Tibial nerve (tissue), 4 donors: ENCODE measurements at places on chromosomes 1 and 21. TPM values are rescaled to one million over a fixed set of nuclear protein-coding genes. Genes with fewer than 3 reads are reported as not detected.

MCOLN3 gene
- total RNA-seq = 6.6 TPM

SFN gene
- not detected for total RNA-seq

KRTAP26-1 gene
- total RNA-seq = not detected

GNG4 gene
- 0.42 TPM for total RNA-seq

LHX4 gene
- not detected for total RNA-seq

SEC16B gene
- 21.6 TPM for total RNA-seq

HHIPL2 gene
- total RNA-seq = not detected

KRTAP13-2 gene
- not detected for total RNA-seq

ALX3 gene
- not detected for total RNA-seq

DNA sequence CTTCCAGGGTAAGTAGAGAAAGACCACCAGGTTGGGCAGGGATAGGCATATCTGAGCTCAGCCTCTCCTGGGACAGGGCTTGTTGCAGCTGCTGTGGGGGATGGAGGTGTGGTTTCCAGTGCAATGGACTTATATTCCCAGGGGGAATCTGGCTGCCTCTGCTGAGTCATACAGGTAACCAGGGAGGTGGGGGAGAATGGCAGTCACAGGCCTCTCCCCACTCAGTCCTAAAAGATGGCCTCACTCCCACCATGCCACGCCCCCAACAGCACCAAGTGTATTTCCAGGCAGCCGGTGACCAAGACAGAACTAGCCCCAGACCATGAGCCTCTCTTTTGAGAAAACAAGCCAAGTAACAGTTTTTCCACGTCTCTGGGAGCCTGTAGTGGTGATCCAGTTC, 1240.7 kb downstream of the BRINP3 start:
- no peak overlapping the region for H3K4me3 ChIP-seq
- H3K4me1 ChIP-seq = no peaks in the 10 kb centered on the region
- no peaks in the 10 kb centered on the region for H3K27me3 ChIP-seq
- H3K36me3 ChIP-seq = no peaks in the 10 kb centered on the region
- no peak overlapping the region for H3K27ac ChIP-seq

DNA sequence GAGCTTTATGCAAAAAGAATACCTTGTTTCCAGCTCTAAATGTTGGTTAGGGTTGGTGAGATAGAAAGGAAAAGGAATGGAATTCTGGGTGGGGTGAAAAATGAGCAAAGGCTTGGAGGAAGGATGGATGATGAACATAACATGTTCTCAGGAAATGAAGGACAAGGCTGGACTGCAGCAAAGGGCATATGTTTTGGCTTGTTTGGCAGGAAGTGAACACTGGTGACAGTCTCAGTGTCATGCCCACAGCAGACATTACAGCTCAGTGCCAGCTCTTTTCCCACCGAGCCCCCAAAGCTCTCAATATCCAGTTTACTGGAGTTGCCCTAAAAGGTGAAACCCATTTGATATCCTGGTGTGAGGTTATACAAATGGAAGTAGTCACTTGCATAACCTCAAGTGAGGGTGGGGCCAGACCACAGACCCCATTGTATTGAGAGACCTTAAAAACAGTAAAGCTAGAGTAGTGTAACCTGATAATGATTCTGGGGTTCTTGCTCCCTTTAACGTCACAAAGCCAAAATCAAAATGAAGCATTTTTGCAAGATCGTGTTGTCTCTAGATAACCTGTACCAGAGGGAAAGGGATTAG, 270.6 kb downstream of the NFIA start:
- no peak overlapping the region for H3K4me3 ChIP-seq
- peaks cover 37% of the 10 kb centered on the region for H3K36me3 ChIP-seq
- H3K27ac ChIP-seq = no peak overlapping the region
- DNase-seq = no peak
- no peaks in the 10 kb centered on the region for H3K27me3 ChIP-seq

GRCh38 chr1:226223786-226224244, 351 bp downstream of the MIXL1 start:
- no peaks in the 10 kb centered on the region for H3K36me3 ChIP-seq
- H3K27ac ChIP-seq = no peak overlapping the region
- no peaks in the 10 kb centered on the region for H3K27me3 ChIP-seq
- DNase-seq = no peak
- no peak overlapping the region for H3K4me3 ChIP-seq
- H3K4me1 ChIP-seq = peaks cover 5% of the 10 kb centered on the region

GRCh38 chr1:55078470-55078869, 39.1 kb downstream of the PCSK9 start:
- H3K27ac ChIP-seq = no peak overlapping the region
- H3K4me3 ChIP-seq = no peak overlapping the region
- no peaks in the 10 kb centered on the region for H3K27me3 ChIP-seq

- no peak overlapping the region for H3K27ac ChIP-seq
- no peak overlapping the region for H3K4me3 ChIP-seq
- H3K27me3 ChIP-seq = no peaks in the 10 kb centered on the region
- no peaks in the 10 kb centered on the region for H3K4me1 ChIP-seq
- H3K36me3 ChIP-seq = no peaks in the 10 kb centered on the region
- DNase-seq = no peak
Observed at GRCh38 chr1:213017447-213018273, 2.0 kb upstream of the ANGEL2 start.

DNA sequence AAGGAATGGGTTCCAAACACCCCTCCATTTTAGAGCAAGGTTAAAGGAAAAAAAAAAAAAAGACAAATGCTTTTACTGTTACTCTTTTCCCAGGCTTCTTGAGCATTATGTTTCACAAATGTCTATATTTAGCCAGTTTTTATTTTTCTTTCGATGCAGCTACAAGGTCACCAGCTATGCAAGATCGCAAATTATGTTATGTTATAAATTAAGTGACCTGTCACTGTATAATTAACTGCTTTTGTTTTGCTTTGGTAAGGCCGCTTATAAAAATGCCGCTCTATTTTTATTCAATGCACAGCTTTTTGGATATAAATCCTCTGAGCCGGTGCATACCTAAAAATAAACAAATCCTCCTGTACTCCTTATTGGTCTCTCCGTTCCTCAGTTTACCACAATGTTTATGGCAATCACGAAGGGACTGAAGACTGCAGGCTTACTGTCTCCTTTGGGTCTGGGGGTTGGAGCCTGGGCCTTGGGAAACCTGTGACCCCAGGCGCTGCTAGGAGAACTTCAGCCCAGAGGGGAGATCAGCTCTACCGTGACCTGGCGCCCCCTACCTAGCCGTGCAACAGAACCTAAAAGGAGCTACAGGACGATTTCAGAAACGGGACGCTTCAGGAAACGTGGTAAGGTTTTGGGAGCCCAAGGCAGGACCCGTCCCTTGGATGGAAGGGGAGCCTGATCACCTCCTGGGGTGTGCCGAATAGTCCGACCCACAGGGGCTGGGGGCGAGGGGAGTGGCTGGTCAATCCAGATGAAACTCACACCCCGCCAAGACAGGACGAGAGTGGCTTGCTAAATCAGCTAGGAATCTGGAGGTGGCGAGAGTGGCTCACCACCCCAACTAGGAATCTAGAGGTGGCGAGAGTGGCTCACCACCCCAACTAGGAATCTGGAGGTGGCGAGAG, 101.2 kb upstream of the CD55 start:
- no peaks in the 10 kb centered on the region for H3K4me1 ChIP-seq
- no peak overlapping the region for H3K4me3 ChIP-seq
- H3K36me3 ChIP-seq = no peaks in the 10 kb centered on the region
- H3K27me3 ChIP-seq = no peaks in the 10 kb centered on the region
